ENCODE measurements at places on chromosomes 6 and 20.
A peak's percentile ranks its signal among the peaks of the same experiment; 100 is the strongest.

DNA sequence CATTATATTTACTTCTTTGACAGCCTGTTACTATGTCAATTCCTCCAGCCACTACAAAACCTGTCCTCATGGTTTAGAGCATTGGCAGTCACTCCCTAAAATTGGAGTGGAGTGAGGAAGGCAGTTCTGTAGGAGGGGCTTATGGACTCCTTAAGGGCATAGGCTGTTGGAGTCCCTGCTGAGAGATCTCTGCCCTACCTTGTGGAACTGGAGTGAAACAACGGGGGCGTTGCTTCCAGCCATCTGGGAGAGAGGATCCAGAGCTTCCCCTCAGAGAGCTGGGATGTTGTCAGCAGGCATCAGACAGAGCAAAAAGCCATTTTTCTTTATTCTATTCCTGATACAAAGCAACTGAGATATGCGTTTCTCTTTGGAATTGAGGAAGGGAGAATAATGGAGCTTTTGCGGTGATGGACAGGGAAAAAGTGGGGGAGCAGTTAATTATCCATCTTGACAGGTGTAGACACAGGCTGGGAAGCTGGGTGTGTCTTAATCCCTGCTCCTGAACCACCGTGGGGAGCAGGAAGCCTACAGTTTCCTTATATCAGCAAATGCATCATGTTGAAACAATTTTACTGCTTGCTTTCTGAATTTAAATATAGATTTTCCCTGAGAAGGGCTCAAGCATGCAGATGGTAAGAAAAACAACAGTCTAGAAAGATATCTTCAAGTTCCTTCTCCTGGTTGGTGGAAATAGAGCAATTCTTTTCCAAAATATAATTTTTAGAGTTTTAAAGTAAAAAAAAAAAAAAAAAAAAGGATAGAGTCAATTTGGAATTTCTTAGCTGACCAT, 402.5 kb downstream of the PLCB1 start:
- DNase-seq, result no peak

DNA sequence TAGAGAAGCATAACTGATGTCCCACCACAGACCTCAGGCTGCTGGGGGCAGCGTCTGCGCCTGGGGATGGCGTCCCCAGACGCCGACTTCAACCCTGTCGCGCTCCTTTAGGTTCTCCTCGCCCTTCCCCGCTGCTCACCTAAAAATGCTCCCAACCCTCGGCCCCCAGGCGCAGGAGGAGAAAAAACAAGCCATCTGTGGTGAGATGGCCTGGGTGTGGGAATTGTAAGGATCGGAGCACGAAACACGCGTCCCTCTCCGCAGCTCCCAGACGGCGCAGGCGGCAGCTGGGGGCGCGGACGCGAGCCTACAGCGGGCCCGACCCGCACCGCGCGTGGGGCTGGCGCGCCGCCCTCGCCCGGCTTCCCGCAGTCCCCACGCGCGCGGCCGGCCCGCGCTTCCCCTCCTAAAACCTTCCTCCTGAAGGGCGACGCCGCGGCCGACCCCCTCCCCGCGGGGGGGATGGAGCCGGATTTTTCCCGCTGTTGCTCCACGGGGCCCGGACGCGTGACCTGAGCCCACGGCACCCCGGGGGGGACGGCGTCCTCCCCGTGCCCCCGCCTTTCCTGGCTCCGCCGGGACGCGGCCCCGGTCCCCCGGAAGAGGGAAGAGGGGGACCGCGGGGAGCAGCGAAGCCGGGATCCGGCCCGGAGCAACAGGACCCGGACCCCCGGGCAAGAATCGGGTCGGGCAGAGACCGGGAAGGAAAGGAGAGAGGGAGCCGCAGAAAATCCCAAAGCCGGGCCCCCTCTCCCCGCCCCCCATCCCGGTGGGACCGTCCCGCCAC, 611 bp downstream of the EPB41L2 start:
- peak; percentile 45 for DNase-seq

DNA sequence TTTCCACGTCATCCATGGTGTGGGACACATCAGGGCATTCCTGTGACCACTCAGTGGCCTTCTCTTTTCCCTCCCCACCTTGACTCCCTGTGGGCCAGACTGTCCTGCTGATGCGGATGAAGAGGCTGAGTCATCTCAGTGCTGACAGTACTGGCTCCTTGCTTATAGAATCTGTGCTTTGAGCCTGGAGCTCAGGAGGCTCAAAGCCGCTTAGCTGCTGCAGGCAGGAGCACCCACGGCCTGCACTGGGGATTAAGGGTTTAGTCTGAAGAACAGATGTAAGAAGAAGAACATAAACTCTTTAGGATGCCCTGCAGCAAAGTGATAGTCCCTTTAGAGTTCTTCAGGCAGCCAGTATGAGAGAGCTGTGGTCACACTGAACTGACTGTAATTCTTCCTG, 642.0 kb upstream of the CHD6 start:
- no peak for DNase-seq

DNA sequence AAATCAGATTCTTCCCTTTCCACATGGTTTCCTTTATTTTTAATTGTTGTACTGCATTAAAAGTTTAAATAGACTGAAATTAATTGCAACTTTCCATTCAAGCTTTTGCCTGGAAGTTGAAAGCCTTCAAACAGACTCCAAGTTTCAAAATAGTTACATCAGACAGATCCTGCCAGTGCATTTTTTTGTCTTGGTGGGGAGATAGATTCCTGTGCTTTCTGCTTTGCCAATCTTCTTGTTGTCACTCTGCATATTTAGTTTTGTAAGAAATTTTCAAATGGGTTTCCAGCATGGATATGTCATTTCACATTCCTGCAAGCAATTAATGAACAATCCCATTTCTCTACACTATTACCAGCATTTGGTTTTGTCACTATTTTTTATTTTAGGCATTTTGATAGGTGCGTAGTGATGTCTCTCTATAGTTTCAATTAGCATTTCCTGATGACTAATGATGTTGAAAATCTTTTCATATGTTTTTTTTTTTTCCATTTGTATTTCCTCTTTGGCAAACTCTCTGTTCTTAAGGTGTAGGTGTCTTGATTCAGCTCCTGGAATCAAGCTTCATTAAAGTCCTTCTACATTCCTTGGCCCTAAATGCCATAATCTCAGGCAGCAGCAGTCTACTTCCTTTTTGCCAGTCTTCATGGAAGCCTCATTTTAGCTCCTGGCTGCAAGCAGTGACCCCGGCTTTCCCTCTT, 40.5 kb downstream of the SCP2D1 start:
- no peak for DNase-seq

GRCh38 chr6:34610819-34611477, 54.8 kb upstream of the SPDEF start:
- DNase-seq, result no peak

GRCh38 chr6:13302751-13303667, 25.3 kb downstream of the TBC1D7 start:
- peak; percentile 52 for DNase-seq

- peak; percentile 75 for DNase-seq
These were observed 528 bp downstream of the NUDT3 start for GRCh38 chr6:34391786-34392496.

- no peak for DNase-seq
These were observed 6.6 kb downstream of the SLC52A3 start for GRCh38 chr20:761418-762381.

DNA sequence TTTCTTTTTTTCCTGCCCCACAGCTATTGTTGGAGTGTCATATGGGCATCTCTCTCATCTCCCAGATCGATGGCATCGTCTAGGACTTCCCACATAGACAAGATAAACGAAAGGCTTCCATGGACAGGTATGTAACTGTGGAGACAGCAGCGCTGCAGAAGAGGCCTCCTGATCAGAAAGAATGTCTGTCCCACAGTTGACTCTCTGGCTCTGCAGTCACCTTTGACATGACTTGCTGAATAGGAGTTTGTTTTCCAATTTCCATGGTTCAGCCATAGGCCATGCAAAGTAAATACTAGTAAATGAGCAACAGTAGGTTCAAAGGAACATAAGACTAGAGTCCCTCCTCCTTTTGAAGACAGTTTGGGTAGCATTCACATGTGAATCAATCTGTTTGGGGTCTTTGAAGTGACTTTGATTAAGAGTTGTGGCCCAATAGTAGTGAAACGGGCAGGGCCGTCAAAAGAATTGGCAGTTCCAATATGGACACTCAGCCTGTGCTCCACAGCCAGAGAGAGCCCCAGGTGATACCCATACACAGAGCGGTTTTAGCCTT, 134.7 kb upstream of the IFNGR1 start:
- DNase-seq, result no peak

- no peak for DNase-seq
These were observed 357.3 kb upstream of the JARID2 start for GRCh38 chr6:14888575-14889000.

GRCh38 chr20:45153147-45153546, 21.6 kb upstream of the PI3 start:
- no peak for DNase-seq

DNA sequence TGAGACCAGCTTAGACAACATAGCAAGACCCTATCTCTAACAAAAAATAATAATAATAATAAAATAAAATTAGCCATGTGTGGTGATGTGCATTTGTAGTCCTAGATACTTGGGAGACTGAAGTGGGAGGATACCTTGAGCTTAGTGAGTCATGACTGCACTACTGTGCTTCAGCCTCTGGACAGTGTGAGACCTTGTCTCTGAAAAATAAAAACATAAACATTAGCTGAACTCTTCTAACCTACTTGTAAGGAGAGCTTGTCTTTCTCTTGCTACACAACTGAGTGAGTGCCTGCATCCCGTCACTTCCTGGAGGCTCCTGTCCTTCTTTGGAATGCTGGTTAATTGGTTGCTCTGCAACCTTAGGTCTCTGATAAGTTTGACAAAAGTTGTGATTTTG, 5.1 kb upstream of the DBNDD2 start:
- no peak for DNase-seq

DNA sequence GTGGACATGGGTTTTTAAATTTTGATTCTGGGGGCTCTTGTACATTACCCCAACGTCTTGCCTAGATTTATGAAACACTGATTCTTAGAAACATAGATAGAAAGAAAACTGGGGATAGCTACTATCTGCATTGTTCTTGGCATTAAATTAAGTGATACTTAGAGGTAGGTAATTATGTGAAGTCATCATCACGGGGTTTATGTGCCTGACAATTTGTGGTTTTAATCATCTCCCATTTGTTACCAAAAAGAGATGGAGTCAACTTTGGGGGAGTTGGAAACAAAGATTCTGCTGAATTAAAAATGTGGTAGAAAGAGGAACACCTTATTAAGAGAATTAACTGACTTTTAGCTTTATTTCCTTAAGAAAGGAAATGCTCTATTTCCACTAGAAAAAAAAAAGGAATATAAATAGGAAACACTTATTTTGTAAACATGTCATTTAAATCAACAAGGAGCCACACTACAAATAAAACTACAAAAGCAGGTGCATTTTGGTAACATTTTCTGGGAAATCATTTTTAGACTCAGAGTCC, 5.6 kb downstream of the TNFAIP3 start:
- DNase-seq, result no peak

DNA sequence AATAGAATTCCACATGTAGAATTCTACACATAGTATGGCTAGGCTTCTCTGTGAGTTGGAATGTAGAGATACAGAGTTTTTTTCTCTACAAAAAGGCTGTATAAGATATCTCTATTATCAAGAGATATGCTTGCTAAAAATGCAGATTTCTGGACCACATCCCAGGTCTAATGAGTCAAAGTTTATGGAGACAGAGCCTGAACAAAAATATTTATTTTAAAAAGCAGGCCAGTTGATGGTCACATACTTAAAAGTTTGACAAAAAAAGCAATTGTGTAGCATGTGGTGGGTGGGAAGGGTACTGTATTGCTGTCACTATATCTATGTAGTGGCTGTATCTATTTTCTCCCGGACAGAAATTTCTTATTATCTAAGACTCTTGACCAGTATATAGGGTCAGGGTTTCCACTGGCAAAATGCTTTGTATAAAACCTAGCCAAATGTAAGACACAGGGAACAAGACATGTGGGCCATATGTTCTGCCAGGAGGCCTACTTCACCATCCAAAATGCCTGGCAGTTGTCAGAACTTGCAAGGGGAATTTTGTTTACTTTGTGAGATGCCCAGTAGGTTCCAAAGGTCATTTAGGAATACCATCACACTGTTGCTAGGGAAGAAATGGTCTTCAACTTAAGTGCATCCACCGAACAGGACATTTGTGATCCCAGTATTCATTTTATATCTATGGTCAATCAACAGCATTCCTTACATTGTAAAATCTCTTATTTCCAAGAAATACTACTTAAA, 60.6 kb downstream of the SHPRH start:
- DNase-seq, result no peak

GRCh38 chr6:42105156-42105648, 37.2 kb downstream of the C6orf132 start:
- no peak for DNase-seq

- DNase-seq, result no peak
These were observed 2.4 kb downstream of the DSP start for GRCh38 chr6:7543789-7544424.

DNA sequence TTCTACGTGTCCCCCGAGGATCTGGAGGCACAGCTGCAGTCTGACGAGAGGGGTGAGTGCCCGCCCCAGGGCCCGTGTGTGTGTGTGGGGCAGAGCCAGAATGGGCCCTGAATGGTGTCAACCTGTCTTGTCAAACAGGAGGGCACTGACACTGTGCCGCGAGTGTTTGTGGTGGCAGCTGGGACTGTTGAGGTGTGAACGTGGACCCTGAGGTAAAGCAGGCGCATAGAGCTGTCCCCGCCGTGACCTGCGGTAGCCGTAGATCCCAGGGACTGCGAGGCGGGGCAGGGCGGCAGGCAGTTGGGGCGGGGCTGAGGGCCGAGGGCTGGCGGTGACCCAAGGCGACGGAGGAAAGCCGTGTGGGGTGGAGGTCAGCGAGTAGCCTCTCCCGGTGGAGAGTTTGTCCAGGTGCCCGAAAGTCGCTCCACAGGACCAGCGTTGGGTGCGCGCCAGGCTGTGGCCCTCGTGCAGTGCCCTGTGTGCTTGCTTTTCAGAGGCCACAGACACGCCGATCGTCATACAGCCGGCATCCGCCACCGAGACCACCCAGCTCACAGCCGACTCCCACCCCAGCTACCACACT, 25.2 kb downstream of the UCKL1 start:
- no peak for DNase-seq

- DNase-seq, result no peak
These were observed 1459.9 kb downstream of the GRIK2 start for GRCh38 chr6:102853249-102853955.

- no peak for DNase-seq
These were observed 2.2 kb upstream of the AHI1 start for GRCh38 chr6:135499441-135500340.

GRCh38 chr6:18405477-18406293, 18.5 kb downstream of the RNF144B start:
- DNase-seq, result no peak

GRCh38 chr6:78605909-78606446, 261.4 kb upstream of the IRAK1BP1 start:
- peak; percentile 27 for DNase-seq

DNA sequence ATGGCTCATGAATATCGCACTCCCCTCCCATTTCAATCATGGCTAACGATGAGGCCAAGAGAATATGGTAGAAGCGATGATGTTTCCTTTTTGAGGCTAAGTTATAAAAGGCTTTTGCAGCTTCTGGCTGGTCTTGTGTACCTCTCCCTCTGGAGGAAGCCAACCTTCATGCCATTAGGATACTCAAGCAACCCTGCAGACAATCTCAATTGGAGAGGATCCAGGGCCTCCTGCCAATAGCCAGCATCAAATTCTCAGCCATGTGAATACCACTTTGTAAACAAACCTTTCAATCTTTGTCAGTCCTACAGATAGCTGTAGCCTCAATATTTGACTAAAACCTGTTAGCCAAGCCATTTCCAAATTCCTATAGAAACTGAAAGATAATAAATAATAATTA, 738.4 kb downstream of the KIF16B start:
- peak; percentile 46 for DNase-seq

Data from femur (tissue), 1 donor.